ENCODE measurements at places on chromosomes 2 and 18.

DNA sequence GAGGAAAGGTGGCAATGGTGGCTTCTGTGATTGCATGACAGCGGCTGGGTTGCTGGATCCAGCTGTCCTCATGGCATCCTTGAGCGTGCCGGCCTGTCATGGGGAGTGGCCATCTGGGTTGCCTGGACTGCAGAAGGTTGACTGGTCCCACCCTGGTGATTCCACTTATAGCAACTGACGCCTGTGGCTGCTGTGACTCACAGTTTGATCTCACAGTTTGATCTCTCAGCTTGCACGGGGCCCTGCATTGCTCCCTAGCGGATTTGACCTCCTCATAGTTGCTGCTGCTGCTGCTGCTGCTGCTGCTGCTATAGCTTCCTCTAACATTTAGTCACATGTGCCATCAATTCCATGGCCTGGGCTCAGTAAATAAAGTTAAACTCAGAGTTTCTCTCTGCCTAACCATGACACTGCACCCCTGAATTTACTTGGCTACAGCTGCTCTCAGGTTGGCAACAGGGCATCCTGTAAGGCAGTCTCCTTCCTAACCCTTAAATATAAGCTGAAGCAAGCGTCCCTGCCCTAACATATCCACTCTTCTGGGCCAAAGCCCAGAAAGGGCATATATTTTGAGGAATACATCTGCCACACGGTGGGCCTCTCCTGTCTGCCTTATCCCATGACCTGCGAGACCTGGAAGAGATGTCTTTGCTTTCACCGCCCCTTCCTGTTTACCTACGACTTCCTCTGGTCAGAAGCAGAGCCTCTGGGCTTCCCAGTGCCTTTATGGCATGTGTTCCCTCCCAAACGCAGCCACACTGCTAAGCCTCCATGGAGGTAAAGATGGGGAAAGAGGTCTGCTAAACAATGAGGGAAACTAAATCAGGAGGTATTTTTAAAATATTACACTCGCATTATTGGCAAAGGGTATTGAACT is 37.8 kb upstream of the CCDC150 start:
- DNase-seq = no peak

DNA sequence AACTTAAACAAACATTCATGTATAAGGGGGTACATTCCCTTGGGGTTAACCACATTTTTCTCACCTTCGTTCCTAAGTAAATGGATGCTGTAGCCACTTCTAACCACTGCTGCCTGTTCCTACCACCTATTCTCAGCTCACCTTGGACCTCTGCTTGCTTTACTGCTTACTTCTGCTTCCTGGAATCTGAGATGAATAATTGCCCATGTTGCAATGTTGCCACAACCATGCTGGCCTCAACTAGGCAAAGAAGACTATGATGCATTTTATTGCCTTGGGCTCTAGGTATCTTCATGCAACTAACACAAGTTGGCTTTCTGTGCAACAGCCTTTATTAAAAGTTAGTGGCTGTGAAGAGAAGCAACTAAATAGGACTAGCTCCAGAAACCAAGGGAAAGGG is 106.3 kb upstream of the TCF4 start:
- no peak for DNase-seq

DNA sequence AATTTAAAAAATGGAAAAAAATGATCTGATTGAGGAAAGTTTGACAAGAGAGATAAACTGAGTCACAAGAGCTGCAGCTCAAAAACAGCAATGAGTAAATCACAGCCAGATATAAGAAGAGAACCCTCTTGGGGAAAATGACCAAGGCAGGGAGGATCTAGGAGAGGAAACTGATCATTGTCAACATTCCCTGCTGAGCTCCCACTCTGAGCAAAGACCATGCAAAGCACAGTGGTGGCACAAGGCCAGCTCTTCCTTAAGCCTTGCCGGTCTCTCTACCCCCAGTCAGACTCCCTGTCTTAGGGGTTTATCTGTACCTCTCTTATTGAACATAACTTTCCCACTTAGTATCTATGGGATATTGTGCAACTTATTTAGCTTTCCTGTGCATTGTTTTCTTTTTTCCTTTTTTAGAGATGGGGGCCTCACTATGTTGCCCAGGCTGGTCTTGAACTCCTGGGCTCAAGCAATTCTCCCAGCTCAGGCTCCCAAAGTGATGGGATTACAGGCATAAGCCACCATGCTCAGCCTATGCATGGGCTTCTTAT is 54.0 kb upstream of the PPP1CB start:
- no peak for DNase-seq

DNA sequence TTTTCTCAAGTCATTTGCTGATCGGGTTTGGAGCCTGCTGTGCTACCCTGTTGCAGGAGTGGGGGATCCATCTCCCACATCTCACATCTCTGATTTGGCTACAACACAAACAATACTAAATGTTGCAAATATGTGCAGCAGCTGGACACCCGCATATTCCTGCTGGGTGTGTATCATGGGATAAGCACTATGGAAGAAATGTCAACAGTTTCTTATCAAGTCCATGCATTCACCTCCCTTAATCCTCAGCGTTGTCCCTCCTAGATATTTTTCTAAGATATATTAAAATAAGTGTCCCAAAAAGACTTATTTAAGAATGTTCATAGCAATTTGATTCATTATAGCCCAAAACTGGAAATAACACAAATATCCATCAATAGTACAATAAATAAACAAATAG is 303.7 kb downstream of the TRIB2 start:
- DNase-seq = no peak

- no peak for DNase-seq
Measured at GRCh38 chr2:25989154-25989553, 6.9 kb upstream of the KIF3C start.

DNA sequence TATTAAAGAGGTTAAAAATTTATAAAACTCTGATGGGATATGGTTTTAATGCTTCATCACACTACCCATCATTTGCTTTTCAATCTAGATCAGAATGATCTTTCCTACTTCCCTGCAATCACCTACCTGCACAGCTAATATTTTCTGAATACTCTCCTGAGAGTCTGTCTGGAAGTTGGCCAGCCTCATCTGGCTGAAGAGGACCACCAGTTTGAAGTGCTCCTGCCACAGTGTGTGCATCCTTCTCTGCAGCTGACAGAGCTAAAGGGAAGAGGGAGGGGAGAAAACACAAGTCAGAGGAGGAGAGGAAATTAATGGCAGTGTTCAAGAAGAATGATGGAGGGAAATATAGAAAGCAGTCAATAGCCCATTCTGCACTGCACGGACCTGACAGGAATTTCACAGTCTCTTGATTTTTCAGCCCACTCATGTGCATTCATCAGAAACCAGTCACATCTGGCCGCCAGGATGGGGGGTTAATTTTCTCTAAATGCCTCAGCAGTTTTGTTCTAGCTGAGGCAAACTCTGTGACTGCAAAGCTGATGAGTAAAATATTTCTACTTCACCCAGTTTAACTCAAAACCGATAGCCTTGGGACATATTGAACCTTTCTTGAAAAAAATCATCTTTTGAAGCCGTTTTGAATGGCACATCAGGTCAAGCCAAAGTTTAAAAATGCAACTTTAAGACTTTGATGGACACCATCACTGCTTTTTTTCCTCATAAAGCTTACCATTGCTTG is 201.8 kb upstream of the KLHL14 start:
- DNase-seq = no peak

DNA sequence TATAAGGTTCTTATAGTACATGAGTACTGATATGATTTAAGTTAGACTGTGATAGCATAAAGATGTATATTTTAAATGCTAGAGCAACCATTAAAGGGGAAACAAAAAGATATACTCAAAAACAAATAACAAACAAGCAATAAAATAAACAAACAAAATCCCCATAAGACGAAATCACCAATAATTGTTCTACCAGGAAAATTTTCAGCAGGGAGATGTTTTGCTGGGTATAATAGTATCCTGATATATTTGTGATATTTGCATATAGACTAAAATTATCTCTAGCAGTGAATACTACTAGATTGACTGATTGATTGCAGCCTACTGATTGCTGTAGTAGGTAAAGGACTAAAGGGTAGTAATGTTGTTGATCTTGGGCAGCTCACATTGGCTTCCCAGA is 177.4 kb downstream of the TMEM182 start:
- no peak for DNase-seq

GRCh38 chr2:141692829-141693228 is 438.0 kb downstream of the LRP1B start:
- no peak for DNase-seq

GRCh38 chr18:9392726-9393125 is 58.2 kb downstream of the TWSG1 start:
- DNase-seq = no peak

GRCh38 chr18:13791181-13791580 is 32.8 kb upstream of the MC5R start:
- no peak for DNase-seq

- no peak for DNase-seq
Measured at GRCh38 chr2:173280853-173281252, 73.8 kb upstream of the CDCA7 start.

DNA sequence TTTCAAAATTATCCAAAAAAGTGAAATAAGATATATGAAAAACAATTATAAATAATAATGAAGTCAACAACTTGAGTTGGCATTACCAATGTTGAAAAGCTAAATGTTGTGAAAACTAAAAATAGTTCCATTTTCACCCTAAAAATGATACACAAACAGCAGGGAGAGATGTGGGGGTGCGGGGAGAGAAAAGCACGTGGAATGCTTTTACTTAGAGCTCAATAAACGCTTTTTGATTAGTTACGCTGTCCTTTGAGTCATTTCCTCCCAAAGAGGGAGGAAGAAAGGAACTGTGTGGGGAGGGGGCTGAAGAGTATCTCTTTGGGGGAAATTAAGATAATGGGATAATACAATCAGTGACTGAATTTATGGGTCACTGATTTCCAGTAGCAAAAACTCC is 29.2 kb downstream of the ZNF521 start:
- no peak for DNase-seq

DNA sequence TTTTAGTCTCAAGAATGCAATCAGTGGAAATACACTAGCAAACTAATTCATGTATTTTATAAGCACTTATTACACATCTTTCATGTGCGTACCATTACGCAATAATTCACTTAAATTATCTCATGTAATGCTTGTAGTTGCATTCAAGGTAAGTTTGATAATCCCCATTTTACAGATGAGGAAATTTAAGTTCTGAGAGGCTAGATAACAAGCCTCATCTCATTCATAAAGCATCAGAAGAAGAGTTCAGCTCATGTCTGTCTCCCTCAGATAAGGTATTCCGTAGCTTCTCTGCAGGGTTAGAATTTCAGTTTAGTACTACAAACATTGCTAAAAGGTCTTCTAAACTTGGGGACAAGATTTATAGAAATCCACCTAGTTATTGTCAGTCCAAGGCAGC is 47.8 kb downstream of the HNMT start:
- no peak for DNase-seq

DNA sequence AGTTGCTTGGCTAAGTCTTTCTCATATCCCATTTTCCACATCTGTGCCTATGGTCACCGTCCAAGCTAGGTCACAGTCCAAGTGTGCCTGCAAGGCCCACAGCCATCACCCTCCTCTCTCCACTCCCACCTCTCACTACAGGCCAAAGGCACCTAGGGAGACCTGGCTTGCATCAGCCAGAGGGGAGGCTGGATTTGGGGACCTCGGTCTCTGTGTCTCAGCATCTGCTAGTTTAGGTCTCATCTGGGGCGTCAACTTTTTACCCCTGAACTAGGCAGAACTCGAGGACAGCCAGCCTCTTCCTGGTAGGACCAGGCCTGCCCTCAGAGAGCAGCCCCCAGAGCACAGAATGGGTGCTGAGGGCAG is 217.1 kb downstream of the DYSF start:
- DNase-seq = no peak

DNA sequence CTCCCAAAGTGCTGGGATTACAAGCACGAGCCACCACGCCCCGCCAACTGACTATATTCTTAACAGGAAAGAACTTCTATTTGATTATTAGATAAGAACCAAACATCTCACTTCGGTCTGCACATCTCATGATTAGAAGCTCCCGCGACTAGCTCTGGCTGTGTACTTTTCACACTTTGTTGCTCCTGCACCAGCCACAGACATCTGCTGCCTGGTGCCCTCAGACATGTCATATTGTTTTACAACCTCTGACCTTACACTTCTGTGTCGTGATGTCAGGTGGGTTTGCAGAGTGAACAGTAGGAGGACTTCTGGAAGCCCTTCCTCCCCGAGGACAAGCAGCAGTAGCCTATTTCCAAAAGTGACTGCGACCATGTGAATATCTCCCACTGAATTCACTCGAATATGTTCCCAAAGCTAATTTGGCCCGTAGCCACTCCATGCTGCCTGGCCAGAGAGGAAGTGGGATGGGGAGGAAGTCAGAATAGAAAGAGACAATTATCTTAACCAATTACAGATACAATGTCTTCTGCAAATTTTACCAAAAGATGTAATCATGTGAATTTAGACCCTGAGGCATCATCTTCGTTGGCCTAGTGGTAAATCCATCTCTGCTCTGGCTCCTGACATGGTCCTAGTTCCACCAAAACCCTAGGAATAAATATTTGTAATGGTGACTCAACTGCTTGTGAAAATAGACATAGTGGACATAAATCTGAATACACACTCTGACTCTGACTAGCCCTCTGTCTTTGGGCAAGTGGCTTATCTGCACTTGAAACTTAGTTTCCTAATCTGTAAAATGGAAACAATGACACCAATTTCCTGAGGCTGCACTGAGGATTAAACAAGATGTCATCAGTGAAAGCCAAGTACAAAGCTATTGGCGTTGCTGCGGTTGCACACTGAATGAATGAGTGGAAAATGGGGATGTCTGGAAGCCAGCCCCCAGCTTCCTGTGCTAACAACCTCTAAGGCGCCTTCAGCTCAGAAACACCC is 406.1 kb downstream of the LRATD1 start:
- DNase-seq = no peak

DNA sequence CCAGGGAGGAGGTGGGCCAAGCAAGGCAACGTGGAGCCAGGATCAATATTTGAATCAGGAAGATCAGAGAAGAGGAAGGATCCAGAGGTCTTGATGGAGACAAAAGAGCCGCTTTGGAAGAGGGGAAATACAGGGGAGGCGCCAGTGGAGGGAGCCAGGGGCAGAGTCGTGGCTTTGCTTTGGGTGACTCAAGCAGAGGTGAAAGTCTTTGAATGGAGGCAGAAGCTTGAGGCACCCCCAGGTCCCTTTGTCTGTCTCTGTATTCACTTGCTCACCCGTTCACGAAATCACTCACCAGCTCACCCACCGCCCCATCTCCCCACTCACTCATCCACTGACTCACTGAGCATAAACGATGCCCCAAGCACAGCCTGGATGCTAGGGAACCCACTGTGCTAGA is 134.1 kb downstream of the ACOXL start:
- no peak for DNase-seq

DNA sequence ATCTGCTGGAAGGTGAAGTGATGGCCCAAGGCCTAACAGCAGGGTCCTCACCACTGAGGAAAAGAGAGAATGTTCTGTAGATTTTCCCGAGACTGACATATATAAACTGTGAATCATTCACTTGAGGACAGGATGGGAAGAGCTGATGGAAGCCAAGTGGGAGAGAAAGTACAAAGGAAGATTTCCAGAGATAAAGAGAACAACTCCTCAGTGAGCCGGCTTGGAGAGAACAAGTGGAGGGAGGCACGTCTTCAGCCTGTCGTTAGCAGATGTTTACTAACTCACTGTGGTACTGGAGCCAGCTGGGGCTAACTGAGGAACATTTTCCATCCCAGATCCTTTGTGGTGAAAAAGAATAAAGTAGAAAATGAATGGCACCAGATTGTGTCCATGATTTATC is 552.9 kb upstream of the TNP1 start:
- DNase-seq = no peak
